Esophagus squamous epithelium (tissue), 5 donors: ENCODE measurements at places on chromosomes 5 and 9.

- no peak for DNase-seq
These were observed 372.3 kb downstream of the CDH18 start for GRCh38 chr5:19615661-19616060.

- no peak for DNase-seq
These were observed 133.4 kb downstream of the OLFM1 start for GRCh38 chr9:135220601-135221575.

DNA sequence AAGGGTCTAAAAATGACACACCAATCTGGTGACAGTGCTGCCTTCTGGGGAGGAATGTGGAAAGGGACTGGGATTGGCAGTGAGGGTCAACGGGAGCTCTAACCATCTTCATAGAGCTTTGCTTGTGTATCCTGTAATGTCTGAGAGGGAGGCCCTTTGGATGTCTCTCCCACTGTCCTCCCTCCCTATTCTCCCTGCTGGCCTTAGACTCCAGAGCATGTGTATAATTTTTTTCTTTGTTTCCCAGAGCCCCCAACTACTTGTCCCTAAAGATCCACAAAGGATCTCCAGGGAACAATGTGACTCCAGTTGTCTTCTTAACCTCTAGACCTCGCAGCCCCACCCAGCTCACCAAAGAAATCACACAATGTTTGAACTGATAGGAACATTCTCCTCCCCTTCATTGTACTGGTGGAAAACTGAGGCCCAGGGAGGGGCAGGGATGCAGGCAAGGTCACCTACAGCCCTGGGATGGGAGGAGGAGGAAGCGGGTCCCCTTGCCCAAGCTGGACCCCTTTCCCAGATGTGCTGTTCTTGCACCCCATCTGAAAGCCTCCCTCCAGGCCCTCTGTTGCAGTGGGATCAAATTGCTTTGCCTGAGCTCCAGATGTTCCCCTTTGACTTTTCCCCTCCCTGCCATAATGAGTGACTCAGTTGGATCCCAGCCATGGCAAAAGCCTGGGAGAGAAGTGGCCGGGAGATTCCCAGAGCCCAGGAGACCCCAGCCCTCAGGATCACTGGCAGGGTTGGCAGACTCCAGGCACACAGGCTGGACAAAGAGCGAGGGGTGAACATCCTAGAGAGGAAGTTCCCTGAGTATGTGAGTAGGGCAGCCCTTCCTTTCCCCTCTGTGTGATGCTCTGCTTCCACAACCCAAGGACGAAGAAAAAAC lies 21.8 kb downstream of the SPARC start:
- DNase-seq = no peak

- no peak for DNase-seq
These were observed 39.3 kb downstream of the SPARC start for GRCh38 chr5:151647320-151647861.

DNA sequence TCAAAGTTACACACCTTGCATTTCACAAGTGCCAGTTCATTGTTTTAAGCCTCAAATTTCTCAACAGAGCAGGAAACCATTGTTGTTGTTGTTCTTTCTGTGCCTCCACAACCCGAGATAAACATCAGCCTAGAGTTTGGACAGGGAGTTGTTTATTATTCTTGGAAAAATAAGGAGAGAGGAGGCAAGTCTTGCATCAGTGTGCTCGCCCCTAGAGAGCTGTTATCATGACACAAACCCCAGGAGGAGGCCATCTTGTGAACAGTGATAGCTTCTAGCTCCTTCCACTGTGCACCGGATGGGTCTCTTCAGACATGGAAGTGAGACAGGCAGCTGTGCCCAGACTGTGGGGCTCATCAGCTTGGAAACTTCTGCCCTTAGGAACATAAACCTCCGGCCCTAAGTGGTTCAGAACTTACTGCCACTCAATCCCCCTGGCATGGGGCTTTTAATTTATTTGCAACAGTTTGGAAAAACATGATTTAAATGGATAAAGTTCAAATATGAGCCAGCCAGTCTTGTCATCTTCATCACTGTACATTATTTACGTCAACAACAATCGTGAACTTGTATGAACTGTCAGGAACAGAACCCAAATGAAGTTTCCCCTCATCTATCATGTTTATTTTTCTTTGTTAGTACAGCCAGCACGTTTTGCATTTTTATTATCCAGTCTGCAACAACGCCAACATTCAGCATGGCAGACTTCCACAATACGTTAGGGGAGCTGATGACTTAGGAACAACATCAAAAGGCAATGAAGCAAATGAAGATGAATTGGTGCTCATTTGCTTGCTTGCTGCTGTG lies 181.7 kb upstream of the S1PR3 start:
- no peak for DNase-seq

- no peak for DNase-seq
These were observed 45.0 kb upstream of the UBAC1 start for GRCh38 chr9:136006169-136006568.

- no peak for DNase-seq
These were observed 258.7 kb downstream of the TRIM32 start for GRCh38 chr9:116945817-116946216.

GRCh38 chr9:124676159-124676551 lies 95.0 kb downstream of the NR6A1 start:
- DNase-seq = no peak

- DNase-seq = no peak
These were observed 479.1 kb downstream of the BNC2 start for GRCh38 chr9:16391369-16391768.

- DNase-seq = no peak
These were observed 37.9 kb upstream of the RASA1 start for GRCh38 chr5:87229780-87230179.

DNA sequence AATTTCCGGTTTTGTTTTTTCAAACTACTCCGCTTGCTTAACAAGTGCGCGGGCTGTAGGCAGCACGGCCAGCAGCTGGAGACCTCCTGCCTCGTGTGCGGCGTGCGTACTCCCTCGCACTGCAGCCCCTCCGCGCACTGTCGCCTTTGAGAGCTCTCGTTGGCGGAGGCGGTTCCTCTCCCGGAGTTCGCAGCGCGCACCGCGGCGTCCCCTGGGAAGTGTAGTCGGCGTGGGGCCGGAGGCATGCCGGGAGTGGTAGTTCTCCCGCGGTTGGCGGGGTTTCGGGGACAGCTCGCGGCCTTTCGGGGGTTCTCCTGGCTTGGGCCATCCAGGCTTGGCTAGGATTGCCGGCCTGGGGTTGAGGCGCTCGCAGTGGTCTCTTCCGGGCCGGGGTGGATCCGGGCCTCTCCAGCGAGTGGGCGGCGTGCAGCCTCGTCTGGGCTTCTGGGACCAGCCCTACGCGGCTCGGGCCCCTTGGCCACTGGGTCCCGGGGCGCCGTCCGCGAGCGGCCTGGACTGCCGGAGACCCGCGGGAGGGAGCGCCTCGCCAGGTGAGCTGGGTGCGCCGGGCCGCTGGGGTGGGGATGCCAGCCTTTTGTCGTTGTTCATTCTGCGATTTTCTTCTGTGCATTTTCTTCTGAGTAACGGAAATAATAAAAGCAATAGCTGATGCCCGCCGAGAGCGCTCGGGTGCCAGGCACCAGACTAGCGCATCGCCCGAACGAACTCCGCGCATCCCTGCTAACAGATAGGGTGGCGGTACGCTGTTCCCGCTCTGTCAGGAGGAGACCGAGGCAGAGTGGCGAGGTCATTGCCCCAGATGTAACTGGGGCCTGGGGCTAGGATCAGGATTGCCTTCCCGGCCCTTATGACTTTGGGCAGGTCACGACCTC lies at the start of gene ZNF354C:
Gene ZNF354C (plus strand): TSS at position 258 of the 893 bp plus-strand sequence. CDS start 1,696 bp downstream, outside the sequence.
- DNase-seq = peak; percentile 23

DNA sequence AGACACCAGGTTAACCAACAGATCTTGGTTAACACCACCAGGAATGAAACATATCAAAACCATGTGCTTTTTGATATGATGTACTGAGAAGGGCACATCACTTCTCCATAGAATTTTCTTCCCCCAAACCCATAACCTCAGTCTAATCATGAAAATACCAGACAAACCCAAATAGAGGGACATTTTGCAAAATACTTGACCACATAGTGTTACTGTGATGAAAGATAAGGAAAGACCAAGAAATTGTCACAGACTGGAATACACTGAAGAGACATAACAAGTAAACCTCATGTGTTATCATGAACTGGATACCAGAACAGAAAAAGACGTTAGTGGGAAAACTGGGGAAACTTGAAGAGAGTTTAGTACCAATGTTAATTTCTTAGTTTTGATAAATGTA lies 74.9 kb upstream of the VCAN start:
- no peak for DNase-seq

DNA sequence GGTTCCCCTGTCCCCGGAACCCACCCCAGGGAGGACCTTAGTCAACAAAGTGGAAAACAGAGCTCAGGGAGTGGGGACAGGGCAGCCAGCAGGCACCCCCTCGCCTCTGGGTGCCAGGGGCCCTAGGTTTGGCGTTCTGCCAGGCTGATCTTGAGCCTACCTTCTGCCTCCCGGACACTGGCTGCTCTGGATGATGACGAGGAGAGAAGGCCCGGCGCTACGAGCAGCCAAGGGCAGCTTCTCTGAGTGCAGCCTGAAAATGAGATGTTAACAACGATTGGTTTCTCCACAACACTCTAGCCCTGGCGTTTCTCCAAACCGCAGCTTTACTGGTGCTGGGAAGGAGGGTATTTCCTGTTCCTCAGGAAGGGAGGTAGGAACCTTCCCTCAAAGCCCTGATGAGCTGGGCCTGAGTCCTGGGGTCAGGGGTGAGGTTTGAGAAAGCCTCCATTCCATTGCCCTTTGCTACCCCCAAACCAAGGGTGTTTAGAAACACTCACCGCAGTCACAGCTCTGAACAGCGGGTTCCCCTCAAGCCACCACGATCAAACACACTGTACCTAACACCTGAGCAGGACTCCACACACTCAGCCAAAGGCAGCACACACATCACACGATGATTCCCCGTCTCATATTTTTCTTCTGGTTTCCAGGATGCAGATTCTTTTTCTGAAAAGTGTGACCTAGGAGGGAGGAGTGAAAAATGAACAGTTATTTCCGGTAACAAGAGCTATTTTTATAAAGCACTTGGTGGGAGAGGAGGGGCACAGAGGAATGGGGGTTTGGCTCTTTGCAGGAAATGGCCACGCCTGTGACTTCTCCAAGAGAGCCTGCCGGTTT lies at the start of gene STING1:
Gene STING1 (minus strand): TSS at position 709 of the 840 bp plus-strand sequence. CDS start 1,054 bp downstream, outside the sequence.
- peak; percentile 33 for DNase-seq

GRCh38 chr9:77647267-77648233 lies 572 bp downstream of the GNA14 start:
- no peak for DNase-seq

- DNase-seq = no peak
These were observed 183.9 kb downstream of the AUH start for GRCh38 chr9:91177661-91178280.

- DNase-seq = no peak
These were observed 51.3 kb downstream of the TGFBI start for GRCh38 chr5:136080113-136080482.

DNA sequence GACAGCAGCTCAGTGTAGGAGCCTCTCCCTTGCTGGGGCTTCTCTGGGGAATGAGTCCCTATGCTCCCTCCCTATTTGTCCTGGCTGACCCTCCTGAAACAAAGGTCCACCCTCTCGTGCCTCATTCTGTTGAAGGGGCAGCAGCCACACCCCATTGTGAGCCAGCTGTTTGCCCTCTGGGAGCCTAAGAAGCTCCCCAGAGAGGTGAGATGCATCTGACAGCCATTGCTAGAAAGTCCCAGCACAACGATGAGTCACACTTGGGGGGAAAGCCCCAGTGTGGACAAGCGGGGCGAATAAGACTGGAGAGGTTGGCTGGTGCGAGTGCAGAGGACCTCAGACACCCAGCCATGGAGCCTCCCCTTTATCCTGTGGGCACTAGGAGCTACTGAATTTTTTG lies 101.4 kb downstream of the PPARGC1B start:
- no peak for DNase-seq

- no peak for DNase-seq
These were observed 132.3 kb upstream of the ST8SIA4 start for GRCh38 chr5:101035425-101035824.

- DNase-seq = no peak
These were observed 81.1 kb upstream of the ADAMTS19 start for GRCh38 chr5:129378961-129379360.

- no peak for DNase-seq
These were observed 63.2 kb downstream of the SYK start for GRCh38 chr9:90864779-90865178.

DNA sequence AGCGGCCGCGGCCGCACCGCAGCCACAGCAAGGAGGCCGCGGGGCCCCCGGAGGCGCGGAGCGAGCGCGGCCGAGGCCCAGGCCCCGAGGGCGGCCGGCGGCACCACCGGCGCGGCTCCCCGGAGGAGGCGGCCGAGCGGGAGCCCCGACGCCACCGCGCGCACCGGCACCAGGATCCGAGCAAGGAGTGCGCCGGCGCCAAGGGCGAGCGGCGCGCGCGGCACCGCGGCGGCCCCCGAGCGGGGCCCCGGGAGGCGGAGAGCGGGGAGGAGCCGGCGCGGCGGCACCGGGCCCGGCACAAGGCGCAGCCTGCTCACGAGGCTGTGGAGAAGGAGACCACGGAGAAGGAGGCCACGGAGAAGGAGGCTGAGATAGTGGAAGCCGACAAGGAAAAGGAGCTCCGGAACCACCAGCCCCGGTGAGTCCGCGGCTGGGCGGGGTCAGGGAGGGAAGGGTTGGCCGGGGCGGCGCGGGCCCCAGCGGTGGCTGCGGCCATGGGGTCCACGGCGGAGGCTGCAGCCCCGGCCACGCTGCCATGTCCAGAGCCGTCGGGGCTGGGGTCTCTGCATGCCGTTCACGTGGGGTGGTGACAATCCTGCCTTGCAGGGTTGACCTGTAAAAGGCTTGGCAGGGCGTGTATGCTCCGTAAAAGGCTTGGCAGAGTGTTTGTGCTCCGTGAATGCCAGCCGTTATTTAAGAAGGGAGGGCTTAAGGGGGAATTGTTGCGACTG lies 146.0 kb downstream of the CACNA1B start:
- no peak for DNase-seq

- no peak for DNase-seq
These were observed 8.0 kb upstream of the UBAC1 start for GRCh38 chr9:135969064-135969683.

DNA sequence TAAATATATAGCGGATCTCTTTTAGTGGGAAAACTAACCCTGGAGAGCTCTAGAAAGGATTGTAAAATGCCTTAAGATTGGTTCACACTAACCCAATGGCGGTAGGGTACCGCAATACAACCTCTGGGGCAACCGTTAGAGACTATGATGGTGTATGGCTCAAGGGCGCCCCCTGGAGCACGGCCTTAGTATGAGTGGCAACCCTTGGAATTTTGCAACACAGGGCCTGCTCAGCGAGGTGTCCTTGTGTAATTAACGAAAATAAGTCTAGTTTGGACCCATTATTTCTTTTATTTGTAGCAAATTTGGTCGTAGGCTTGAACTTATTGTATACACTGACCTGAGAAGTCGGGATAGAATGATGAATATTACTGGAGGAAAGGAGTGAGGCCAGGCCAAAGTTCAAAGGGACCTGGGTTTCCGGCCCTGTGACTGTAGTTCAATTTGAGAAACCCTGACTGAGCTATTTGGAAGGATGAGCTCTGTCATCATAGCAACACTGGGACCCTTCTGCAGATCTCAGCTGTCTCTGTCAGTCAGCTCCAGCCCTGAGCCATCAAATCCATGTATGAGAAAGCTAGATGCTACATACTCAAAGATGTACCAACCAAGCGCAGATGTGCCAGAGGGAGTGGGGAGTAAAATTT lies 54.8 kb downstream of the CAMK4 start:
- no peak for DNase-seq
